SJSA1 (cell line): ENCODE measurements at places on chromosomes 16 and 17. TPM values are rescaled to one million over a fixed set of nuclear protein-coding genes. Genes with fewer than 3 reads are reported as not detected.

DNA sequence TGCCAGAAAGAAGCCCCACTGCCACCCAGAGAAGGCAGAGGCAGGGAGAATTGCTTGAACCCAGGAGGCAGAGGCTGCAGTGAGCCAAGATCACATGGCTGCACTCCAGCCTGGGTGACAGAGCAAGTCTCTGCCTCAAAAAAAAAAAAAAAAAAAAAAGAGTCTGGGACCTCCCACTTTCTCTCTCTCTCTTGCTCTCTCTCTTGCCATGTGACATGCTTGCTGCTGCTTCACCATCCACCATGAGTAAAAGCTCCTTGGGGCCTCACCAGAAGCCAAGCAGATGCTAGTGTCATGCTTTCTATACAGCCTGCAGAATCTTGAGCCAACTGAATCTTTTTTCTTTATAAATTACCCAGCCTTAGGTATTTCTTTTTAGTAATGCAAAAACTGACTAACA is 21.5 kb upstream of the SRSF1 start:
- no peak for DNase-seq

GRCh38 chr17:80582165-80582564 is 37.5 kb downstream of the RPTOR start:
- no peak for DNase-seq

- DNase-seq: no peak
Observed at GRCh38 chr16:81902025-81902424, 109.2 kb downstream of the SDR42E1 start.

The KRT23 gene
- not detected in 2 replicates for total RNA-seq

DNA sequence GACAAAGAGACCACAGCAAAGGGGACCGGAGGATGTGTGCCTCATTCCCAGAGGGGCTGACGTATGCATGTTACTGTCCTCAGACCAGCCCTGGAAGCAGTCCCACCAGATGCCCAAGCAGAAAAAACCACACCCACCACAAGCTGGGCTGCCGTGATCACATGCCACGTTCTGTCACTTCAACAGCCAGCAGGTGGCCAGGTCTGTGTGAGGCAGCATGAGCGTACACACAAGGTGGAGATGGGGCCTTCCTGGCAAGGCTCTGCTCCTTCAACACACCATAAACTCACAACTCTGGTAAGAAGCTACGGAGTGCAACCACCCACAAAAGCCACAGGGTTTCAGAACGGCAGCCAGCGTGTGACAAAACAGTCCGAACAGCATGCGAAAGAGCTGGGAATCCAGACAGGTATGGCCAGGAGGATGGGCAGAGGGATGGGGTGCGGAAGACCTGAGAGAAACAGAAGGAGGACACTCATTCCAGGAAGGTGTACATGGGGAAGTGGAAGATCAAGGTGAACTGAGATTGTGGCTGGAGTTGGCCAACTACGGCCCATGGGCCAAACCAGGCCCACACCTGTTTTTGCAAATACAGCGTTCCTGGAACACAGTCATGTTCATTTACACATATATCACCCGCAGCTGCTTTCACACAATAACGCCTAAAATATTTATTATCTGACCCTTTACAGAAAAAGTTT is 27.9 kb downstream of the MBTPS1 start:
- no peak for DNase-seq

DNA sequence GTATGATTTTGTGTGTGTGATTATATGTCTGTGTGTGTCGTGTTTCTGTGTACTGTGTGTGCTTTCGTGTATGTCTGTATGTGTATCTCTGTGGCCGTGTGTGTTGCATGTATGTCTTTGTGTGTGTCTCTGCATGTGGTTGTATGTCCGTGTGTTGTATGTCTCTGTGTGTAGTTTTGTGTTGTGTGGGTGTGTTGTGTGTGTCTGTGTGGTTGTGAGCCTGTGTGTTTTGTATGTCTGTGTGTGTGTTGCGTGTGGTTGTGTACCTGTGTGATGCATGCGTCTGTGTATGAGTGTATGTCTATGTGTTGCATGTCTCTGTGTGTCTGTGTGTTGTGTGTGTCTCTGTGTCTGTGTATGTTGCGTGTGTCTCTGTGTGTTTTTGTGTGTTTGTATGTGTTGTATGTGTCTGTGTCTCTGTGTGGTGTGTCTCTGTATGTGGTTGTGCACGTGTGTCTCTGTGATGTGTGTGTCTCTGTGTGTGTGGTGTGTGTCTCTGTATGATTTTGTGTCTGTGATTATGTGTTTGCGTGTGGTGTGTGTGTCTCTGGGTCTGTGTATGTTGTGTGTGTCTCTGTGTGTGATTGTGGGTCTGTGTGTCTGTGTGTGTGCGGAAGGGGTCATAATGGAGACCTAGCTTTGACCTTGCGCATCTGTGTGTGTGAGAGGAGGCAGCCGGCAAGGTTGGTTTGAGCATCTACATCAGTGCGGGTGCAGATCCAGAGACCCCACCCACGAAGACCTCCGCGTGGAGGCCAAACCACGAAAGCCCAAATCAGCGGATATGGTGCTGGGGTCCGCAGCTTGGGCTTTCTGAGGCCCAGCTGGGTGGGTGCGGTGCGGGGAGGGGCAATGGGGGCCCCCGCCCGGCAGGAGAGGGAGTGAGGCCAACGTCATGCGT is 212.6 kb upstream of the GSE1 start:
- DNase-seq: no peak

GRCh38 chr17:28030386-28030785 is 12.1 kb upstream of the NLK start:
- no peak for DNase-seq

GRCh38 chr17:42053731-42054500 is 3.5 kb upstream of the C17orf113 start:
- no peak for DNase-seq
